Hematopoietic multipotent progenitor cell treated with erythropoietin and hydrocortisone succinate and interleukin-3 and kit ligand, for 15 days (in vitro differentiated cells): ENCODE measurements at places on chromosomes 3 and 15.

DNA sequence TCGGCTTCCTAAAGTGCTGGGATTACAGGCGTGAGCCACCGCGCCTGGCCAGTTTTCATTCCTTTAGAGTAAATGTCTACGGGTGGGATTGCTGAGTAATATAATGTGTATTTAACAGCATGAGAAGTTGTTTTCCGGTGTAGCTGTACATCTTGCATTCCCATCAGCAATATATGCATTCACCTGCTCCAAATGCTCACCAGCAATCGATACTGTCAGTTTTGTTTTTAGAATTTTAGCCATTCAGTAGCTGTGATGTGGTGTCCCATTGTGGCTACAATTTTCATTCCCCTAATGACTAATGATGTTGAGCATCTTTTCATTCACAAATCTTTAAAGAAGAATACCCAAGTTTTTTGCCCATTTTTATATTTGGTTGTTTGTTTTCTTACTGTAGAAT, 134.8 kb upstream of the RGMA start:
- DNase-seq = no peak

- DNase-seq = no peak
Observed at GRCh38 chr3:177754508-177754921, 557.2 kb upstream of the TBL1XR1 start.

GRCh38 chr15:62449638-62450037, 284.6 kb upstream of the C2CD4B start:
- no peak for DNase-seq

- no peak for DNase-seq
Observed at GRCh38 chr3:160812304-160812703, 56.3 kb downstream of the PPM1L start.

DNA sequence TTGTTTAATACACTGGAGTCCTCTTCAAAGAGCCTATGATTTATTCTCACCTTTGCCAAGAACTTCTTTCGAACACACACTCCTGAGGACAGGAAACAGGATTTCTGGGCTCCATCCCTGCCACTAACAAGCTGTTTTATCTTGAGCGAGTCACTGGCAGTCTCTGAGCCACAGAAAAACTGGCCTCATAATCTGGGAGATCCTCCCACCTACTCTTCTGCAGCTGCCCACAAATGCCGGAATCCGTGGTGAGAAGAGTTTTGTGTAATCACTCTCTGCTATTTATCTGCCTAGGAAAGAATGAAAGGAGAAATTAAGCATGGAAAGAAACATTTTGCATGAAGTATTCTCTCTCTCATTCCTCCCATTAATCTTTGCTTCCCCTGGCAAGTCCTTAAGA, 172.0 kb upstream of the TRIM42 start:
- no peak for DNase-seq

DNA sequence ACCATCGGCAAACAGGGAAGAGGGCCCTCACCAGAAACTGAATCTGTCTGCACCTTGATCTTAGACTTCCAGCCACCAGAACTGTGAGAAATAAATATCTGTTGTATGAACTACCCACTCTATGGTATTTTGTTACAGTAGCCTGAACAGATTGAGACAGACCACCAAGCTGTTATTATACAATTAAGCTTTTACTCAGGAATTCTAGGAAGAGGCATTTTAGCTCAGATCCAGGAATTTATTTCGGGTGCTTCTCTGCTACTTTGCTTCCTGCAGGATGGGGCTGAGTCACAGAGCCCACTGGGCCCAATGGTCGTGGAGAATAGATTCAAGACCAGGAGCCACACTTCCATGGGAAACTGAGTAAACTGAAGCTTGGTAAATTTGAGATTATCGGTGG, 145.5 kb upstream of the PFN2 start:
- no peak for DNase-seq

DNA sequence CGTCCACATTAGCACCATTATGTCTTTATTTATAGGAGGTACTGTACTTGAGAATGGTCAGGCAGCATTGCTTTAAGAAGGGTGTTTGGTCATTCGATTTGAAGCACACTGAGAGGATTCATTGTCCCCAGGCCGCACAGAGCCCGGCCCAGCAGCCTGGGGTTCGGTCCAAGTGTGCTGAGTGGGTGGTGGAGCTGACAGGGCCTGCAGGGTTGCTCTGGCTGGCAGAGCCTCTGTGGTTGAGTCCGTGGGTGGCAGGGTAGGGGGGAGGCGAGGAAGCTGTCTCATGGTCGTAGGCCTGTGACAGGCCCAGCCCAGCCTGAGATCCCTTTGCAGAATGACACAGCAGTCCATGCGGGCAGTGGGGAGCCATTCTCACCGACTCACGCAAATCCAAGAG, 227.7 kb upstream of the TOPAZ1 start:
- DNase-seq = no peak

GRCh38 chr15:57767481-57767880, 61.0 kb downstream of the POLR2M start:
- DNase-seq = no peak

- no peak for DNase-seq
Observed at GRCh38 chr15:64503640-64504039, 43.3 kb downstream of the ZNF609 start.

GRCh38 chr3:127697551-127698240, 24.9 kb downstream of the ABTB1 start:
- peak; percentile 86 for DNase-seq

DNA sequence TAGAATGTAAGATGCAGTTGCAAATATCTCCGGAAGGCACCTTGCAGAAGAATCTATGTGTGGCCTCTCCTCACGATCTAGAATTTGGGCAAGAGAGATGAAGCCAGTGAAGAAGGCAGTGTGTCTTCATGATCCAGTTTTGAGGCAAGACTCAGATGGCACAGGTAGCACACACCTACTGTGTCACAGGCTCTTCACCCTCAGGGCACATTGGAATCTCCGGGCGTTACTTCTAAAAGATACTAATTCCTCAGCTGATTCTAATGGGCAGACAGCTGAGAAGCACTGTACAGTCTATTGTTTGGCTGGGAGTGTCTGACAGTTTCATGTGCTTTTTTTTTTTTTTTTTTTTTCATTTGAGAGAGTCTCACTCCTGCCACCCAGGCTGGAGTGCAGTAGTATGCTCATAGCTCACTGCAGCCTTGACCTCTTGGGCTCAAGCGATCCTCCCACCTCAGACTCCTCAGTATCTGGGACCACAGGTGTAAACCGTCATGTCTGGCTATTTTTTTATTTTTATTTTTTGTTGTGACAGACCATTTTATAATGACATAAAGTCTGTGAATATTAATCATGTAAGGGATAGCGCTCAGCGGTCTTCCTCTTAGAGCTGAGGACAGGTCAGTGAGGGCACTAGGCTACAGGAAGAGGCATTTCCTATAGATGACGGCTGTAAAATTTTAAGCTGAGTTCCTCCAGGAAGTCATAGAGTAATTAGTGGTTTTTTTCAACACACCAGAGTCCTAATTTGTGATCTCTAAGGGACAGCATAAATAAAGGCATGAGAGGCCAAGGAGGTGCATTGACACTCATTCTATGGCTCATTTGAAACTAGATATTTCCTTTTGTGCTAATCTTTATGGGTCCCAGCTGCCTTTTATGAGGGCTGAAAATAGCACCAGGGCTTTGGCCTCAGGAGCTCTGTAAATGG, 4.0 kb downstream of the C3orf52 start:
- no peak for DNase-seq

DNA sequence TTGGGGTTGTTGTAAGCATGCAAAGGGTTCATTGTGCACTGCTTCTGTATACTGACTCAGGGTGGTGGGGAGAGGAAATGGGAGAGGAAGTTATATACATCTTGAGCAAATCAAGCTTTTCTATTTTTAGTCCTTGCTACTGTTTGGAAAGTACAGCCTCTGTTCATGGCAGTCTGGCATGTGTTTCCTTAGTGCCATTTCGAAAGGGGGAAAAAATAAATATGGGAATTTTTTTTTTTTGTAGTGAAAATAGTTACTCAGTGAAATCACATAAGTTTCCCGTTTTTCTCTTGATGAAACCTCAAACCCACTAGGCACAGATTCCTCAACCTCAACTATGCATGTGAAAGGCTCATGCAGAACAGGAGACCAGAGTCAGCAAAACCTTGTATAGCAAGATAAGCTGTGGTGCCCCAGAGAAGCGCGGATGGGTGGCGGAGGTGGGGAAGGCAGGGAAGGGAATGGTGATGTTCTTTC, 353.3 kb downstream of the LPP start:
- DNase-seq = no peak

DNA sequence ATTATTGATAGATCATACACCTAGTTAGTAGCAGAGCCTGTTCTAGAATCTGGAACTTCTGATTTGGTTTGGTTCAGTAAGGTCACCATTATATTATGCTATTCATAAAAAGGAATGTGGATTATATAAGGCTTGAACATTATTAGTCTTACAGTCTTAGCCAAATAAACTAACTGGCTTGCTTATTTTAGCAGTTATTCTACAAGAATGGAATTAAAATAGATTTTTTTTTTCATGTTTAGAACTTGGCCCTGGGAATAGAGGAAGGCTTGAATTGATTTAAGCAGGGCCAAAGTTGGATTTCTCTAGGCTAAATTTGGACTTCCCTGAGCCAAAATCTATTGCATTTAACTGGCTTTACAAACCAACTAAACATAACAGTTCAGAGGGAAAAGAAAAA, 24.4 kb downstream of the DTWD1 start:
- no peak for DNase-seq

DNA sequence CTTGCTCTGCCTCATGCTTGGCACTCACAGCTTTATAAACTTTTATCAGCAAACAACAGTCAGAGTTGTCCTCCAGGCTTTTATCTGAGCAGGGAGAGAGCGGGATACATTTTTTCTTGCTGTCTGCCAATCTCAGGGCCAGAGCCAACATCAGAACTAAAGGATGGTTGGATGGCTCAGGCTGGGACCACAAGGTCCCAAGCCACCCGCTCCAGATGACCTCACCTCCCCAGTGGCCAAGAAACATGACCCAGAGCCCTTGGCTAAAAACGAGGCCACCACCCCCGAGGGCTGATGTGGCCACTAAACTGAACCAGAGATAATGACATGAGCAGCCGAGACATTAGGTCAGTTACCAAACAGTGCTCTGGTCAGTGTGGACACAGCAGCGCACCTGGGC, 18.8 kb upstream of the SPATA12 start:
- no peak for DNase-seq

DNA sequence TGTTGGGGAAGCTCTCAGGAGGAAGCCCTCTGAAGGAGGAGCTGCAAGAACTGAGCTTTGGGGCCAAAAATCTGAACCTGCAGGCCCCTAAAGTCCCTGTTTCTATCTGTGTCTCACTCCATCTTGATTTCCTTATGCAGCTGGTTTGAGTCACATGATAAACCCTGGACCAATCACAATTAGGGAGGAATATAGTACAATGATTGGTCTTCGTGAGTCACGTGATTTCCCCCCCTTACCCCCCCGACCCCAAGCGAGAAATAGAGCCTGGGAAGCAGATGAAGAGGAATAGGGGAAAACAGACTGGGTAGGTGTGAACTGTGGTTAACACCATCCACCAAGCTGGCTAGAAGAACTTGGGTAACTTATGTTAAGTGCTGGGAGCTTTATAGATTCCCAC, 12.9 kb downstream of the CRABP1 start:
- DNase-seq = peak; percentile 36

- DNase-seq = peak; percentile 81
Observed at GRCh38 chr3:143016321-143016972, 15.1 kb downstream of the U2SURP start.

DNA sequence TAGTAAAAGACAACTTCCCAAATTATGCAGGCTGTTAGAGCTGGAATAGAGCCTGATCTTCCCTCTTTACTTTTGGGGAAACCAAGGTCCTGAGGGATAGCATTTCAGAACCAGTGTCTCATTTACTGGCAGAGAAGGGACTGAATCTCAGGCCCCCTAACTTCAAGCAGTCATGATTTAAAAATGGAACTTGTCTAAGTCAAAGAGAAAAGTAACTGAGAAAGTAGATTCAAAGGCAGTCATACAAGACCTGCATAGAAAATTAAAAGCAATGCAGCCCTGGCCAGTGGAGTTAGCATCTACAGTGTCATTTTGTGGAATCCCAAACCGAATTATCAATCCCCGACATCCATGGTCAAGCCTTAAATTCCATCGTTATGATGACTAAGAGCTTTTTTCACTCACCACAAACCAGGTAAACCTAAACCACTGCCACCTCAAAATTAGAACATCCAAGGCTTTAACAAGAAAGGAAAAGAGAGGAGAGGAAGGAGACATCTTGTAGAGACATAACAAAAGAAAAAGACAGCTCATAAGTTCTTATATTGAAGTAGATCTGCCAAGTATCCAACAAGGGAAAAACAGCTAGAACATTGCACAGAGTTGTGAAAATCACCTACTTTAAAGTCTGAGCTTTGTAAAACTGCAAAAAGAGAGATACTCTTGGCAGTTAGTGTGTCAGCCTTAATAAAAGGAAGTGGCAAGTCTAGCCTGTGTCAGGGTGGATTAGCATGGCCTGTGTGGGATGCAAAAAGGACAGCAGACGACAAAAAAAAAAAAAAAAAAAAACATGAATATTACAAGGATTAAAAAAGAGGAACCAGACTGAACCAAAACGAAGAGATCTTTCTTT, 54.1 kb upstream of the CCR2 start:
- no peak for DNase-seq

DNA sequence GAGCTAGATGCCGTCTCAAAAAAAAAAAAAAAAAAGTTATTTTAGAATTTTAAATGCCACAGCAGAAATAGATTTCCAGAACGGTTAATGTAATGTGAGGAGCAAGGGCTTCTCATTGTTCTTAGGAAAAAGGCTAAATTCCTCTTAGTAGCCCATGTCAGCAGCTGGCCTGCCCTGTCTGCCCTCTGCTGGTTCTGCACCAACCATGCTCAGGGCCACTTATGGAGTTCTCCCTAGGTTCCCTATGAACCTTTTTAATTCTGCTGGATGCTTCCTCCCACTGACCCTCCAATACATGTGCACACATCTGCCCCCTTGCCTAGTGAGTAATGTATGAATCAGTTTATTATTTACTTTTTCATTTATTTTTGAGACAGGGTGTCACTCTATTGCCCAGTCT, 32.2 kb upstream of the DPPA4 start:
- DNase-seq = no peak

GRCh38 chr15:99454941-99455788, 110.6 kb upstream of the MEF2A start:
- DNase-seq = no peak

DNA sequence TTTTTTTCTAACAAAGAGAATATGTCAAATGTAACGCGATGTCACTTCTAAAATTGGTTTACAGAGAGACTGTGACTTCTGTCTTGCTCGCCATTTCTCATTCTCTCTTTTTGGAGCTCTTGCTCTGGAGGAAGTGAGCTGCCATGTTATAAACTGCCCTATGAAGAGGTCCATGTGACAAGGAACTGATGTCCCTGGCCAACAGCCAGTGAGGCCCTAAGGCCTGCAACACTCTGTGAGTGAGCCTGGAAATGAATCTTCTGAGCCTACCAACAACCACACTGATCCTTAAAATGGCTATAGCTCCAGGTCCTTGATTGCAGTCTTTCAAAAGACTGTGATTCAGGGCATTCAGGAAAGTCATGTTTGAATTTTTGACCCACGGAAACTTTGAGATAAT, 49.9 kb downstream of the NMD3 start:
- no peak for DNase-seq

- no peak for DNase-seq
Observed at GRCh38 chr3:89565098-89565497, 457.7 kb downstream of the EPHA3 start.

GRCh38 chr3:64110071-64110470, 86.8 kb upstream of the PSMD6 start:
- DNase-seq = no peak
